Stimulated activated CD4-positive, alpha-beta T cell treated with anti-CD3 and anti-CD28 coated beads, Interleukin-1b, Interleukin-23, amount 100 ng/mL, for 4 hours (primary cell): ENCODE measurements at places on chromosomes 7 and 10.

DNA sequence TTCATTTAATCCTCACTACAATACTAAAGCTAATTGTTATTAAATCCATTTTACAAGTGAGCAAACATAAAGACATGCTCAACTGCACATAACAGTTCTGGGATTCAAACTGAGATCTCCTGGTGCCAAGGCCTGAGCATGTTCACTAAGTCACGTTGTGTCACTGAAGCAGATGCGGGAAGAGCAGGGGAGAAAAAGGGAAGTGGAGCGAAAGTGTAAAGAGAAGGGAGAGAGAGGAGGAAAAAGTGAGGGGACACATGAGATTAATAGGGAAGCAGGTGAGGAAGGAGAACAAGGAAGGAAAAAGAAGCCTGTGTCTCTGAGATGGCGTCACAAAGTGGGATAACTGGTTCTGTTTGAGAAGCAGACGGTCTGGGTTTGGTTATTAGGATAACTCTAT is 38.9 kb upstream of the KAT6B start:
- no peak for DNase-seq

GRCh38 chr10:43264344-43264964 is 2.4 kb downstream of the RASGEF1A start:
- no peak for DNase-seq

DNA sequence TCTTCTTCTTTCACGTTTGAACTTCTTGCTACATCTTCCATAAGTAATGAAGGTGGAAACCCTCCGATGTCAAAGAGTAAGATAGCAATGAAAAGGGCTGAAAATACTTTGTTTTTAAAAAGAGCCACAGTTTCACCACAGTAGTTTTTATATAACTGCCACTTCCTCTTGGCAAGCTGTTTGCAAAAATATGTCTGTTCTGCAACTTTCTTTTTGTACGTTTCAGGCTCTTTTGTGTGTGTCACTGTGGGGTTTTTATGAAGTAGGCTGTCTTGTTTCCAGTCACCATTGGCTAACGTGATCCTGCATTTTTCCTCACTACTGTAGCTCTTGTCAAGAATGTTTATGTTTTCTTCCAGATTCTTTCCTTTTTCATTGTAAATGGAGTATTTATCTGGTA is 55.6 kb downstream of the SLC16A9 start:
- no peak for DNase-seq

- no peak for DNase-seq
Observed at GRCh38 chr10:129102906-129103693, 363.9 kb upstream of the MGMT start.

- DNase-seq = no peak
Observed at GRCh38 chr7:111527545-111527944, 34.7 kb downstream of the IMMP2L start.
